ENCODE measurements at places on chromosomes 12 and 14.

- no peaks in the 10 kb centered on the region for H3K4me1 ChIP-seq
- H3K27me3 ChIP-seq: peaks cover 3% of the 10 kb centered on the region
- DNase-seq: no peak
- H3K36me3 ChIP-seq: no peaks in the 10 kb centered on the region
- no peak overlapping the region for H3K27ac ChIP-seq
Observed at GRCh38 chr12:105581420-105581819, 250.9 kb downstream of the C12orf75 start.

DNA sequence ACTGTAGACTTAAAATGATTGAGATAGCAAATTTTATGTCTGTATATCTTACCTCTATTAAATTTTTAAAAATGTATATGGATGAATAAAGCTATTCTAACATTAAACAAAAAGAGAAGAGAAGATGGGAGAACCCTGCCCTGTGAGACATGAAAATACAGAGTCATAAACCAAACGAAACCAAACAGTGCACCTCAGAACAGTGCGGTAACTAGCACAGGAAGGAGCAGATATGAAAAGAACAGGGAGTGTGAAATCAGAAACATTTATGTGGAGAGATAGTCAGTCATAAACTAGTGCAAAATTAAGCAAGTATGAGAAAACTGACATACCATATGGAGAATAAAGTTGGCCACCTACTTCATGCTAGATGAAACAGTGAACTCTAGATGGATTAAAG, 135.1 kb downstream of the ERC1 start:
- peak overlapping the region; percentile 59 for H3K27ac ChIP-seq
- H3K36me3 ChIP-seq: peaks cover 6% of the 10 kb centered on the region

DNA sequence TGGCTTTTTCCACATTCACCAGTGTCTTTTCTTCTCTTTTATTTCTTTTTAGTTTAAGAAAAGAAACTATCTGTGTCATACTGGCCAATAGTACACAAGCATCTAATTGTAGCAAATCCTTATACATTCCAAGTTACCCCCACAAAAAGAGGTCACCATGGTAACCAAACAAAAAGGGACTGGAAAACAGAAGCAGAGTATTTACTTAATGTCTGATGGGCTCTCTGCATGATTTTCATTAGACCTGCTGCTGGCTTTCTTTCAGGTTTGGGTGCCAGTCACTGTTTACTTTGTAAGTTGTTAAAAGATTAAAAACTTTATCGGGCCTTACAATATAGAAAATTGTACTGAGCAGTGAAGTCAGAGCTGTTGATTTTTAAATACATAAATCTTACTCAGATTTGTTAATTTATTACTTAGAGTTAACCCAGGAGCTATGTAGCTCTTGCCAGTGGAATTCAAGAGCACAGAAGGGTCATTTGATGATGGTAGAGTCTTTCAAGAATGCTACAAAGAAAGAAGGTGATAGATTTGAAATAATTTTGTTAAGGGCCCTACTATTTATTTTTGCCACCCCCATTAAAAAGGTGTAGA, 123.9 kb downstream of the BRMS1L start:
- H3K27ac ChIP-seq: no peak overlapping the region
- H3K4me1 ChIP-seq: no peaks in the 10 kb centered on the region
- H3K36me3 ChIP-seq: no peaks in the 10 kb centered on the region
- H3K4me3 ChIP-seq: no peak overlapping the region
- no peak for DNase-seq

GRCh38 chr12:84421103-84421502, 491.5 kb downstream of the SLC6A15 start:
- no peak overlapping the region for H3K27ac ChIP-seq
- H3K4me3 ChIP-seq: no peak overlapping the region
- H3K4me1 ChIP-seq: no peaks in the 10 kb centered on the region
- H3K36me3 ChIP-seq: no peaks in the 10 kb centered on the region

GRCh38 chr14:69151458-69152180, 1.3 kb downstream of the DCAF5 start:
- DNase-seq: peak; percentile 73
- H3K27me3 ChIP-seq: peaks cover 26% of the 10 kb centered on the region
- peaks cover 23% of the 10 kb centered on the region for H3K36me3 ChIP-seq
- peak overlapping the region; percentile 92 for H3K27ac ChIP-seq

- H3K27me3 ChIP-seq: no peaks in the 10 kb centered on the region
- H3K4me1 ChIP-seq: peaks cover 18% of the 10 kb centered on the region
Observed at GRCh38 chr12:45768194-45768593, 38.7 kb downstream of the ARID2 start.

DNA sequence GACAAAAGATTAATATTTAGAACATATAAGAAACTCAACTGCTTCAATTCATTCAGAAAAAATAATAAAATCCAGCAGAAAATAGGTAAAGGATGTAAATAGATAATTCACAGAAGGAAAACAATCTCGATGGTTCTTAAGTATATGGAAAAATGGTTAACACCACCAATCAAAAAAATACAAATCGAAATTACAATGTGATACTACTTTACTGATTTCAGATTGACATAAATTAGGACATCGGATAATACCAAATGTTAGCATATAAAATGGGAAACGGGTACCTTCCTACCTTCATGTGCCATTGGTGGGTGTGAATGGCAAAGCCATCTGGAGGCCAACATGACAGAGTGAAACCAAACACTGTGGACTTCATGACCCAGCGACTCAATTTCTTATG, 1.6 kb upstream of the PPP4R4 start:
- H3K27ac ChIP-seq: no peak overlapping the region
- peaks cover 46% of the 10 kb centered on the region for H3K27me3 ChIP-seq

DNA sequence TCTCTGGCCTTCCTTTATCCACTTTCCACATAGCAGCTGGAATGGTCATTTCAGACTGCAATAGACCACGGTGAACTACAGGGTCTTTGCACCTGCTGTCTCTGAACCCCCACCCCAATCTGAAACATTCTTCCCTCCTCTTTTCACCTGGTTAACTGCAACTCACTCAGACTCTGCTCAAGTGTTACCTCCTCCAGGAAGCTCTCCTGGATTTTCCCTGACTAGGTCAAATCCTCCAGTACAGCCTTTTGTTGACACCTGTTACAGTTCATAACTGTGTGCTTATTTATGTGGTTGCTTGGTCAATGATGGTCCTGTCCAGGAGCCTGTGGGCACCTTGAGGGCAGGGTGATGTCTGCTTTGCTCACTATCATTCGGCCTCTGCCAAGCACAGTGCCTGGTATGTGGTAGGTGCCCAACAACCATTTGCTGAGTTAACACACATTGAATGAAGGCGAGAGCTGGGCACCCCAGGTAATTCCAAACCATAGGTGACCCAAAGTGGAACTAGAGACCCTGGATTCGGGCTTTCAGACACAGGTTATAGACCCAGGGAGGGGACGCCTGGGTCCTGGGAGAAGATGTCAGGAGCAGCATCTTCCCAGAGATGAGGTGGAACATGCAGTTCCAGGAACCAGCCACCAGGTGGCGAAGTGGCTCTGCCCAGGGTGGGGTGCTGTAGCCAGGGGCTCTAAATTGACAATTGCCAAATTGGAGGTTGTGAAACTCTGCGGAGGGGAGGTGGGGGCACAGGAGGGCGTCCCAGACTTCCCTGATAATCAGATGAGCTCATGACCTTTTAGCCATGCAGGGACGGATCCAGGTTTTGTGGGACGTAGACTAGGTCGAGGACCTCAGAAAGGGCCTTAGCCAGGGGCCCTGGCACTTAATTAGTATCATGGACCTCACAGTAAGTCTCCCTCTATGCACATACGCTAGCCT, 28.1 kb downstream of the TRPV4 start:
- no peaks in the 10 kb centered on the region for H3K4me1 ChIP-seq
- no peak overlapping the region for H3K4me3 ChIP-seq
- no peak overlapping the region for H3K27ac ChIP-seq

DNA sequence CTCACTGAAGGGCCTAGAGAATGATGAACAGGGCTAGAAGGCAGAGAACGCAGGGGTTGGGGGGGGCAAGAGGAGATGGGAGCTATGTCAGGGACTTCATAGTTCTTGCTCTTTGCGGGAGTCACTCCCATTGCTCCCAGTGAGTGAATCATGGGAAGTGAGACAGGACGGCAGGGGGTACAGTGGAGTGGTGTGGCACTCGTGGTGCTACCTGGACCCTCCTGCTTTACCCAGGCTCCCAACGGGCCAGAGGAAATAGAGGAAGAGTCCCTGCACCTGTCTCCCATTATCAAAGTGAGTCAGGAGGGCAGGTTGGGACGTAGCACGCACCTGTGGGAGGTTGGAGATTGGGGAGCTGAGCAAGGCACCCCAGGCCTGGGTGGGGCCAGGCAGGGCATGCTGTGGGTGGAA, 1.3 kb upstream of the KRT8 start:
- no peak overlapping the region for H3K4me3 ChIP-seq
- no peak for DNase-seq
- H3K27ac ChIP-seq: no peak overlapping the region
- H3K36me3 ChIP-seq: no peaks in the 10 kb centered on the region
- peaks cover 4% of the 10 kb centered on the region for H3K4me1 ChIP-seq

GRCh38 chr12:38502415-38502814, 185.8 kb downstream of the ALG10B start:
- DNase-seq: no peak
- no peaks in the 10 kb centered on the region for H3K36me3 ChIP-seq
- no peak overlapping the region for H3K4me3 ChIP-seq
- no peaks in the 10 kb centered on the region for H3K27me3 ChIP-seq

DNA sequence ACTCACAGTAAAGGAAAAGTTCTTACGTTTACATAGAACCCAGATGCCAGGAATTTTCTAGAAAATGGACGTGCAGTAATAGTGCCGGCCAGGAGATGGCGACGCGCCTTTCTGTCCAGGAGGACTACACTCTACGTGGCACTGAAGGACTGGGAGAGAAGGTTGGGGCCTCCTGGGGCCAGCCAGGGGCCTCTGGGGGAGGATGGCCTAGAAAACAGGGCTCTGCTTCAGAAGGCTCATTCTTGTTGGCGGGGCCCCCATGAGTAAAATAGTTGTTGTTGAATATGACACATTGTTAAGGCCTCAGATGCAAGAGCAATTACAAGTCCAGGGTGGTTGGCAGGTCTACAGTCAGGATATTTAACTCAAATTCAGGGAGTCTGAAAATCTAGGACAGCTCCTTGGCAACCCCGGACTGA, 120.1 kb upstream of the MAX start:
- H3K27me3 ChIP-seq: no peaks in the 10 kb centered on the region
- peaks cover 48% of the 10 kb centered on the region for H3K4me1 ChIP-seq
- peak; percentile 34 for DNase-seq
- H3K27ac ChIP-seq: peak overlapping the region; percentile 41
- no peak overlapping the region for H3K4me3 ChIP-seq
- no peaks in the 10 kb centered on the region for H3K36me3 ChIP-seq

- no peak overlapping the region for H3K4me3 ChIP-seq
- peaks cover 2% of the 10 kb centered on the region for H3K27me3 ChIP-seq
- H3K27ac ChIP-seq: no peak overlapping the region
Observed at GRCh38 chr12:93319523-93320050, 58.1 kb upstream of the NUDT4 start.

DNA sequence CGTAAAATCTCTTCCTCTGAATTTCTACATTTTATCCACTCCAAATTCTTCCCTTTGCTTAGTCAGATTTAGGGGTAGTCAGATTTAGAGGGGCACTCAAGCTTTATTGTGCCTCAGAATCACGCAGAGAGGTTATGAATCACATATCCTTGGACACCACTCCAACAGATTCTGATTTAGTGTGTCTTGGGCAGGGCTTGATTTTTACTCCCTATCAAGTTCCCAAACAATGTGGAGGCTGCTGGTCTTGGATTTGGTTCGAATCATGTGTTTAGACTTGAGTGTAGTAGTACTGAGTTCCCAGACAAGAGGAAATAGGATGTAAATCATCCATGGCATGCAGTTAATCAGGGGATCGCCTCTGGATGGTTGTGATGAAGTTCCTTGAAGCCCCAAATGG, 298.1 kb upstream of the CLEC14A start:
- no peak for DNase-seq
- no peak overlapping the region for H3K4me3 ChIP-seq
- no peaks in the 10 kb centered on the region for H3K4me1 ChIP-seq
- H3K27me3 ChIP-seq: no peaks in the 10 kb centered on the region
- H3K36me3 ChIP-seq: no peaks in the 10 kb centered on the region
- no peak overlapping the region for H3K27ac ChIP-seq

GRCh38 chr12:80553316-80553715, 109.3 kb downstream of the PTPRQ start:
- no peak for DNase-seq
- H3K27ac ChIP-seq: no peak overlapping the region
- H3K36me3 ChIP-seq: no peaks in the 10 kb centered on the region
- no peak overlapping the region for H3K4me3 ChIP-seq

DNA sequence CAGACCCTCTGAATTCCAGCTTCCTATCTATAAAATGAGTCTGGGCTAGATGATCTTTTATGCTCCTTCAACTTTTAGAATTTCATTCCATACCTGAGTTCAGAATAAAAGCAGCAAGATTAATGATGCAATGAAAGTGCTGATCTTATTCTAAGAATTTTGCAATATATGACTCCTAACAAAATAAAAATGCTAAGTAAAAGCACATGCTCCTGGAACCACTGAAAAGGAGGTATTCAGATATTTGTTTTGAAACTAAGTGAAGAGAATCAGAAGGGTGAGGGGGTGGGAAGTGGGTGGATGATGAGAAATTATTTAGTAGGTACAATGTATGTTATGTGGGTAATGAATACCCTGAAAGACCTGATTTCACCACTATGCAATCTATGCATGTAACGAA, 216.6 kb downstream of the PTPRO start:
- DNase-seq: no peak
- H3K36me3 ChIP-seq: peaks cover 4% of the 10 kb centered on the region
- peaks cover 6% of the 10 kb centered on the region for H3K4me1 ChIP-seq

GRCh38 chr14:64945431-64946178, 3.1 kb upstream of the GPX2 start:
- no peak for DNase-seq
- peaks cover 14% of the 10 kb centered on the region for H3K4me1 ChIP-seq
- H3K4me3 ChIP-seq: no peak overlapping the region
- H3K27ac ChIP-seq: no peak overlapping the region
- peaks cover 10% of the 10 kb centered on the region for H3K36me3 ChIP-seq

DNA sequence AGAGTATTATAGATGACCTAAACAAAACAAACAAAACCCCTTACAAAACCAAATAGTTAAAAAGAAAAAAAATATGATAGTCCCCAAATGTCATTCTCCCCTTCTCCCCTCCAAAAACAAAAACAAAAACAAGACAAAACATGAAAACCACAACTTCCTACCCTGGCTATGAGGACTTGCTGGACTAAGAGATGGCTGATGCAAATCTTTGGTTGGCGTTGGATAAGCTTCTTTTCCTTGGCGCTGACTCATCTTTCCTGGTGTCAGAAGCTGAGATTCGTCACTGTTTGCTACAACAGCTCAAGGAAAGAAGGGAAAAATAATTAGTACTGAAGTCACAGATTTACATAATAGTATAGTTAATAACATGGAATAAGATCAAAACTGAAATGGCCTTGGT, 102.5 kb upstream of the BBS10 start:
- no peaks in the 10 kb centered on the region for H3K27me3 ChIP-seq
- H3K27ac ChIP-seq: no peak overlapping the region
- H3K4me3 ChIP-seq: no peak overlapping the region
- DNase-seq: no peak
- peaks cover 17% of the 10 kb centered on the region for H3K36me3 ChIP-seq

DNA sequence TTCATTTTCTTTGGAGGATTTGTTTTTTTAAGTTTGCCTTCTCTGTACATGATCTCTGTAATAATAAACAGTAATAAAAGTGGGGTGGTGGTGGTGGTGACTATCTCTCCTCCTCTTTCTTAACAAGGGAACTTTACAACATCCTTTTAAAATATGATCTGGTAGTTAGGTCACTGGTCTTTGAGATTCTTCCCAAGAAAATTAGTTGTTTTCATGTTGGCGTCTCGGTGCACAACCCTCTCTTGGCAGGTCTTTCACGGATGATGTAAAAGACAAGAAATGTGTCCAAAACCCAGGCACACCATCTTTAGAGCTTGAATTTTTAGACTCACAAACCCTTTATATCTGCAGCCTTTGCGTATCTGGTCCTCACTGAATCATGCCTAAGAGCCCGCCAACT, 488.5 kb upstream of the TBX3 start:
- no peaks in the 10 kb centered on the region for H3K27me3 ChIP-seq
- H3K36me3 ChIP-seq: no peaks in the 10 kb centered on the region
- H3K4me1 ChIP-seq: no peaks in the 10 kb centered on the region
- no peak overlapping the region for H3K4me3 ChIP-seq
